NCI-H524 treated with DMSO at 0.1 percent for 48 hours (cell line): ENCODE measurements at places on chromosomes 16 and 17.

DNA sequence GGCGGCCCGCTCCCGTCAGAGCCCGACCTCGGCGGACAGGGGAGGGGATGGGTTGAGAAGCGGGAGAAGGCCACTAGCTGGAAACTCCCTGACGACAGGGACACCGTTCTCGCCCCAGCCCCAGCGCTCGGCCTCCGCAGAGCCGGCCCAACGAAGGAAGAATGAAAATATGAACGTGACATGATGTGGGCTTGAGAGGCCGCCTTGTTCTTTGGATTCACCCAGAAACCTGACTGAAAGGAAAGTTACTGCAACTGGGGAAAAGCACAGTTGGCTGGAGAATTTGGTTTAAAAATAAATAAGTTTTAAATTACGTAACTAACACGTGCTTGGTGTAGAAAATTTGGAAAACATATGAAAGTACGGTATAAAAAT is 21.1 kb downstream of the NPTX1 start:
- no peak for DNase-seq

- DNase-seq = no peak
Observed at GRCh38 chr17:17712268-17712924, 31.1 kb downstream of the RAI1 start.

DNA sequence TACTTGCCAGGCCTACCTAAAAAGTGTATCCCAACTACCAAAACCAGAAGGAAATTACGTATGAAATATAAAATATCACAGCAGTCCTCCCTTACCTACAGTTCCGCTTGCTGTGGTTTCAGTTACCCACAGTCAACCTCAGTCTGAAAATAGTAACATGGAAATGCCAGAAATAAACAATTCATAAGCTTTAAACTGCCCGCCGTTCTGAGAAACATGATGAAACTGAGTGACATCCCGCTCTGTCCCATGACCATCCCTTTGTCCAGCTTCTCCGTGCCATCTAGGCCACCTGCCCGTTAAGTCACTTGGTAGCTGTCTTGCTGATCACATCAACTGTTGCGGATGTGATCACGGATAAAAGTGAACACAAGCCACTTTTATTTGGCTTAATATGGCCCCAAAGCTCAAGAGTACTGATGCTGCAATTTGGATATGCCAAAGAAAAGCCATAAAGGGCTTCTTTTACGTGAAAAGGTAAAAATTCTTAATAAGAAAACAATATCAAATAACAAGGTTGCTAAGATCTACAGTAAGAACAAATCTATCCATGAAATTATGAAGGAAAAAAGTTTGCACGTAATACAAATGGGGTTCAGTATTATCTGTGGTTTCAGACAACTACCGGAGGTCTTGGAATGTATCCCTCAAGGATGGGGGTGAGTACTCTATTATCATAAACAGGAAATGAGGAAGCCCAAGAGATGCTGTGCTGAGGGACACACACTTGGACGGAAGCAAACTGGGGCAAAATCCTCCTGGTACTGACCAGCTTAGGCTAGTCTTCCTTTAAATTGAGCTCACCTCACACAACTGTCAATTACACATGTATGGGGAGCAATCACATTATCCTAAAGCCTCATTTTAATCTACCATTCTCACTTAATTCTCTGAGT is 8.2 kb downstream of the USP22 start:
- no peak for DNase-seq

- DNase-seq = no peak
Observed at GRCh38 chr17:72517413-72518158, 396.8 kb downstream of the SOX9 start.

DNA sequence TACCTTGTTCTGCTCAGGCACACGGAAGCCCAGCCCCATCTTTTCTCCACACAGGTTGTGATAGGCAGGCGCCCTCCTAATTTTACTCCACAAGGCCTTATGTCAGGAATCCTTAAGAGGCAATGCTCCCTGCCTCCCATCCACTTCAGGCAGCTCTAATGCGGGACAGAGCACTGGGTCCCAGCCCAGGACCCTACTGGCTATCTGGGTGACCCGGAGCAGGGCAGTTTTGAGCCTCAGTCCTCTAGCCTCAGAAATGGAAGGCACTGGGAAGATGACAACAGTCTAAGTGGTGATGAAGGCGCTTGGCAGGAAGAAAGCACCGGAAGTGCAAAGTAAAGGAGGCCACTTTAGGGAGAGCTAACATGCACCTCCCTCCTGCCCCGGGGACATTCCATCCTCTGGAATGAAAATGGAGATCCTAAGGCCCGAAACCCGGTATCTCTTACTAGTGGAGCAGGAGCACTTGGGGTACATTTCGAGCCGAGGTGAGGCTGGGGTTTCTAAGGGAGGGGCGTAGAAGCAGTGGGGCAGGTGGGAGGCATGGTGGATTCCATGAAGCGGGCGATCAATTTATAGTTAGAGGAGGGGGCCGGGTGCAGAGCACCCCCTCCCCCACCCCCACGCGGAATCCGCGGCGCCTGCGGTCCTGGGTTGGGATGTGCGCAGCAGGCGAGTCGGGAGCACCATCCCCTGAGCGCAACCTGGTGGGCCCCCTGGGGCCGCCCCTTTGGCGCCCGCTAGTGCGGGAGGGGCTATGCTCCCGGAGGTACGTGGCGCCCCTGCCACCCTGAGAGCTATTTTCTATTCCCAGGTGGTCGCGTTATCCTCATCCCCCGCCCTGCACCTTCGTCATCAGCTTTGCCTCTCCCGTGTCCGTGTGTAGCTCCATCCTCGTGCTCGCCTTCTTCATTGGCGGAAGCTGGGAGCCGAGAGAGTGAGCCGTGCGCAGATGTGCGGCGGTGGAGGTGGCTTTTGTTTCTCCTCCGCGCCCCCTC is 4.9 kb downstream of the MT1F start:
- DNase-seq = no peak

GRCh38 chr17:76019833-76020467 is 7.2 kb downstream of the EVPL start:
- DNase-seq = no peak

- no peak for DNase-seq
Observed at GRCh38 chr17:2084036-2084765, 29.3 kb downstream of the HIC1 start.

GRCh38 chr17:2692781-2693135 is 18.8 kb downstream of the CLUH start:
- no peak for DNase-seq
